Neural progenitor cell (in vitro differentiated cells): ENCODE measurements at places on chromosomes 12 and 14. TPM values are rescaled to one million over a fixed set of nuclear protein-coding genes. Genes with fewer than 3 reads are reported as not detected.

GRCh38 chr12:106107566-106107965 lies 31.2 kb downstream of the NUAK1 start:
- no peak for DNase-seq
- no peak overlapping the region for H3K27ac ChIP-seq
- H3K36me3 ChIP-seq: no peaks in the 10 kb centered on the region
- H3K4me3 ChIP-seq: no peak overlapping the region
- peaks cover 46% of the 10 kb centered on the region for H3K4me1 ChIP-seq

DNA sequence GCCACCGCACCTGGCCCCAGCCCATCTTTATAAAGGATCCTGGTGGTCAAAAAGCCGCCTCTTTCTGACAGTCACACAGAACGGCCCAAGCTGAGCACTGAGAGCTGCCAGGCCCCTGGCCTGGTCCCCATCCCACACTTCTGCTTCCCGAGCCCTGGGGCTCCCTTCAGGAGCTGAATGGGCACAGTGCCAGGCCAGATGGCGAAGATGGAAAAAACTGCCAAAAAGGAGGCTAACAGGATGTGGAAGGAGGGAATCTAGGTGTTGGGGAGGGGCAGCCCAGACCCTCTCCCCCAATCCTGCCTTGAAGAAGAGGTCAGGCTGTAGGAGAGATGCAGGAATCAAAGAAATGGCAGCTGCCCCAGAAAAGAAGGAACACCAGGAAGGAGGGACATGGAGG lies 5.0 kb downstream of the LPAR5 start:
- H3K36me3 ChIP-seq: no peaks in the 10 kb centered on the region
- no peak overlapping the region for H3K27ac ChIP-seq
- H3K4me3 ChIP-seq: no peak overlapping the region

UBE3B gene
- total RNA-seq: 28.4 and 33.7 TPM in 2 replicates

DNAJC22 gene
- 0.34 and 0.39 TPM in 2 replicates for total RNA-seq
